ENCODE measurements at places on chromosomes 11 and 22. TPM values are rescaled to one million over a fixed set of nuclear protein-coding genes. Genes with fewer than 3 reads are reported as not detected.

The C11orf52 gene
- not detected for total RNA-seq

The SLC17A6 gene
- not detected for total RNA-seq

The UCP3 gene
- total RNA-seq, result 5.5 TPM

The STK33 gene
- total RNA-seq, result 0.55 TPM

The HSPB2 gene
- total RNA-seq, result not detected

All from T-helper 17 cell (primary cell).